Hypothalamus (tissue), 51 donors: ENCODE measurements at places on chromosomes 11 and 22.

- DNase-seq: no peak
Measured at GRCh38 chr22:17781319-17782031, 7.2 kb upstream of the BID start.

DNA sequence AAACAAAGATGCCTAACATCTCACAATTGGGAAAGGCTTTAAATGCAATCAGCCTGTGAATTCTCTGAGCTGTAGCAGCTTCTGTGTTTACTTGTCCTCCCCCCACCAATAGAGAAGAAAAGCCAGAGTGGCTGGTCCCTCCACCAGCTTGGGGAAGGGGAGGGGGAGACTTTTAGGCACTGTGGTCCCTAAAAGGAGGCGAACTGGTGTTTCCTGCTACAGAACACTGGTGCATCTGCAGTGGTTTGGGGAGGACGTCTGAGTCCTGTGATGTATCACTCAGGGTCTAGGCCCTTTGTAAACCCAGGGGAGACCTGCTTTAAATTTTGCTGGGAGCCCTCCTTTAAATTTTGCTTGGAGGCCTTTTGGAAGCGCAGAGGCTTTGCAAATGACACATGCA, 16.9 kb downstream of the TNRC6B start:
- DNase-seq: no peak

- no peak for DNase-seq
Measured at GRCh38 chr11:15143855-15144254, 29.1 kb downstream of the INSC start.

GRCh38 chr11:123239191-123240150, 44.4 kb upstream of the CLMP start:
- DNase-seq: no peak

- DNase-seq: no peak
Measured at GRCh38 chr11:38176686-38177322, 1578.8 kb upstream of the RAG2 start.

- DNase-seq: no peak
Measured at GRCh38 chr11:2207212-2207611, 35.6 kb upstream of the TH start.

- DNase-seq: no peak
Measured at GRCh38 chr11:47083913-47084312, 92.8 kb downstream of the ARFGAP2 start.

DNA sequence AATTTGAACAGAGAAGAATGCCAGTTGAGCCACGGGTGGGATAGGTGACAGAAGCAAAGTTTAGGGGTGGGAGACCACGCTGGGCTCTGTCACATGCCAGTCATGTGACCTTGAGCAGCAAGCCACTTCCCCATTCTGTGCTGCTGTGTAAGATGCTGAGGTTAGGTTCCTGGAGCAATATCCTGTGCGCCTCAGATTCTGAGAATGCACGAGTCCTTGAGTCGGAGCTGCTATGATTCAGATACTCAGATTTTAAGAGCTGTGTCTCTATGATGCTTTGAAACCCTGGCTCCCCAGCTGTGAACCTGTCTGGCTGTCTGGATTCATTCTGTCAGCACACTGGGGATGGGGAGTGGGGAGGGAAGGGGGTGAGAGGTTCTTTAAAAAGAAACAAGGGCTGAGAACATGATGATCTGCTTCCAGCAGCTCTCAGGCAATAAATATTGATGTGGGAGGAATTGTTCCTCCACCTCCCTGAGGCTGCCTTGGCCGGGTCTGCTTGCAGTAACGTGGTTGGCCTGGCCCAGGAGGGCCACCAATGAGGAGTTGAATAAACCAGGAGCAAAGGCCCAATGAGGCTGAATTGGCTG, 24.0 kb downstream of the SLCO2B1 start:
- no peak for DNase-seq

GRCh38 chr22:42962295-42963230, 52.4 kb downstream of the PACSIN2 start:
- DNase-seq: no peak

DNA sequence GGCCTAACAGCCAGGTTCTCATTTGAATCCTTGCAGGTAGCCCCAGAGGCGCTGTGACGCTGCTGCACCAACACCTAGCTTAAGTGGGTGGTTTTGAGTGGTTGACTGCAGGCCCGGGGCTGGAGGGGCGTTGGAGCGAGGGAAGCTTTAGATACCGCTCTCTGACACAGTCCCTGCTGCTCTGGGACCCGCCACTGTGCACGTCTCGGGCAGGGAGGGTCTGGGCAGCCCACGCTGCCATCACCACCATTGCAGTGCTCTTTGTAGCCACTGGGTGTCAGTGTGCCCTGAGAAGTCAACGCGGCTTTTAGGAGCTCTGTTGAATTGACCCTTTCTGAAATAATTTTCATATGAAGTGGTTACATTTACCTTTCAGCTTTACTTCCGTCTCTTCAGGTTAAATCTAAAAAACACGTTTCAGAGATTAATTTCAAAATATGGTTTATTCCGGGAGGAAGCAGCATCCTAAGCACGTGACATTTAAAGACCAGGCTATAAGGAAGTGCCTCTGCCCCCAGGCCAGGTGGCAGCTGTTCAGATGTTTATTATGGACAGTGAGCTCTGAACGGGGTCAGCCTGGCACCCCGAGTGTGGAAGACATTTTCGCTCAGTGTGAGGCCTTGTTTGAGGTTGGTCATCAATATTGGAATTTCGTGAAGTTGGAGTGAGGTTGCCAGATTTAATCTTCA, 30.9 kb upstream of the PARVB start:
- DNase-seq: peak; percentile 8

DNA sequence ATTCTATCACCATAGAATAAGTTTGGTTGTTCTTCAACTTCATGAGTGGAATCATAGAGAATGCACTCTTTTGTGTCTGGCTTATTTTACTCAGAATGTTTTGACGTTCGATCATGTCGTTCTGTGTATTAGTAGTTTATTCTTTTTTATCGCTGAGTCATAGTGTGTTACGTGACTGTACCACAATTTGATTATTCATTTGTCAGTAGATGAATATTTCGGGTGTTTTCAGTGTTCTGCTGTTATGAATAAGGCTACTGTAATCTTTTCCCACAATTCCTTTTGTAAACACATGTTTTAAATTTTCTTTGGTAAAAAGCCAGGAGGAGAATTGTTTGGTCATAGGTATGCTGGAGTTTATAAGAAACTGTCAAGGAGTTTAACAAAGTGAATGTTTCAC, 279.9 kb upstream of the B3GAT1 start:
- no peak for DNase-seq

- DNase-seq: no peak
Measured at GRCh38 chr11:35323076-35323868, 96.1 kb downstream of the SLC1A2 start.

DNA sequence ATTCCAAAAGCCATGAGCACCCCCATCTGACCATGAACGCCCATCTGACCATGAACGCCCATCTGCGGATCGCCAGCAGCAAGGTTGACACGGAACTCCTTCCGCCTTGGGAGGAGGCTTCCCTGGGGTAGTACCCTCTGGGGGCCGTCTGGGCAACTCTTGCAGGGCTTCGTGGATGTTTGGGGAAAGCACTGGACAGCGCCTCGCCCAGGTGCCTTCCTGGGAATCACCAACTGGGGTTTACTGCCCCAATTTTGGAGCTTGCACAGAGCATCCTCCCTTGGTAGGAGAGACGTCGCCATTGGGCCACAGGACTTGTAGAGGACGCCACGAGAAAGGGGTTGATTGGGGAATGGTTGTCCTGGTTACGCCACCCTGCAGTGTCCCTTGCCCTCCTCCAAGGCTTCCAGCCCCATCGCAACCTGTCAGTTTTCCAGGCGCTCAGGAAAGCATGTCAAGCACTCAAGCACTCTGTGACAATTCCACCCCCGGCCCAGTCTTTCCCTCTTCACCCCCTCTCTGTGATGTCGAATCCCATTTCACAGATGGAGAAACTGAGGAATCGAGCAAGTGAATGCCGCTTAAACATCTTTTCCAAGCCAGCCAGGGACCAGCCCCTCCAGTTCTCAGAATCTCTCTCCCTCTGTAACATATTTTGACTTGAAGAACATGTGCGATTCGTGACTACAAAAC, 914 bp upstream of the PRDM11 start:
- no peak for DNase-seq

- no peak for DNase-seq
Measured at GRCh38 chr22:26974914-26975803, 317.8 kb downstream of the MIAT start.

DNA sequence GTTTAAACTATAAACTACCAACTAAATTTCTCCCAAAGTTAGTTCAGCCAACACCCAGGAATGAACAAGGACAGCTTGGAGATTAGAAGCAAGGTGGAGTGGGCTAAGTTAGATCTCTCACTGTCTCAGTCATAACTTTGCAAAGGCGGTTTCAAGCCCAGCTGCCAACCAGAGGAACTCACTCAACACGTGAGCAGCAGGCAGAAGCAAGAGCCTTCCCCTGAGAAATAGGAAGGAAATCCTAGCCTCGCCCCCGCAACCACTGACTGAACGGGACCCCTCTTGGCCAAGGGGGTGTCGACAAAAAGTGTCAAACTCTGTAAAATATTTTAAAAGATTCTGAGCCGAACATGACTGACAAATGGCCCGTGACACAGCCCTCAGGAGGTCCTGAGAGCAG, 4.4 kb upstream of the KRTAP5-9 start:
- DNase-seq: no peak

DNA sequence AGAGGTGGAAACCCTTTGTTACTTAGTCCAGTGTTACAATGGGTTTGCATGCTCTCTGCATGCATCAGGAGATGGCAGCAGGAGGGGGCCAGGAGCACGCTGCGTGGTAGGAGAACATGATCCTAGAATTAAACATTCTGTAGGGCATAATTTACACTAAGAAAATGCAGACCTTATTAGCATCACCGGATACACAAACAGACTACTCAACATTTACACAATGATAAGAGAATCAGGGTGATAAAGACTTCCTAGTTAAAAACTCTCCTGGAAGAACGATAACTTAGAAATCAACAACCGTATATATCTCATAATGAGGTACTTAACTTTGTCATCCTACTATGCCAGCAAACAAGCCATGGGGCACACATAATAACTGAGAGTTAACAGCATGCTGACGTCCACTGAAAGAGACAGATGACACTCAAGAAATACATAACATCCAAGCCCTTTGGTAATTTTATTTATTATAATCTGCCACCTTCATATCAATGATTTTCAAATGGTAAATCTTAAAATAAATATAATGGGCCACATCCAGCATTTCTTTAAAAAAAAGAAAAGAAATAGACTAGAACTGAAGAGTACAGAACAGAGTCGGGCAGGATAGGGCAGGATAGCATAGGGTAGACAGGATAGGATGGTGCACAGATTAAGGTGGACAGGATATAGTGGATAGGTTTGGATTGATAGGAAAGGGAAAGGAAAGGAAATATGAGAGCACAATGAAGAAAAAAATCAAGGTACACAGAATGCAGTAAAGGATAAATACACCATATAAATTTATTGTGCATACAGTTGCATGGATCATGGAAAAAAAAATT, 27.5 kb downstream of the CADM1 start:
- no peak for DNase-seq

- no peak for DNase-seq
Measured at GRCh38 chr11:88683024-88683423, 345.5 kb upstream of the CTSC start.

DNA sequence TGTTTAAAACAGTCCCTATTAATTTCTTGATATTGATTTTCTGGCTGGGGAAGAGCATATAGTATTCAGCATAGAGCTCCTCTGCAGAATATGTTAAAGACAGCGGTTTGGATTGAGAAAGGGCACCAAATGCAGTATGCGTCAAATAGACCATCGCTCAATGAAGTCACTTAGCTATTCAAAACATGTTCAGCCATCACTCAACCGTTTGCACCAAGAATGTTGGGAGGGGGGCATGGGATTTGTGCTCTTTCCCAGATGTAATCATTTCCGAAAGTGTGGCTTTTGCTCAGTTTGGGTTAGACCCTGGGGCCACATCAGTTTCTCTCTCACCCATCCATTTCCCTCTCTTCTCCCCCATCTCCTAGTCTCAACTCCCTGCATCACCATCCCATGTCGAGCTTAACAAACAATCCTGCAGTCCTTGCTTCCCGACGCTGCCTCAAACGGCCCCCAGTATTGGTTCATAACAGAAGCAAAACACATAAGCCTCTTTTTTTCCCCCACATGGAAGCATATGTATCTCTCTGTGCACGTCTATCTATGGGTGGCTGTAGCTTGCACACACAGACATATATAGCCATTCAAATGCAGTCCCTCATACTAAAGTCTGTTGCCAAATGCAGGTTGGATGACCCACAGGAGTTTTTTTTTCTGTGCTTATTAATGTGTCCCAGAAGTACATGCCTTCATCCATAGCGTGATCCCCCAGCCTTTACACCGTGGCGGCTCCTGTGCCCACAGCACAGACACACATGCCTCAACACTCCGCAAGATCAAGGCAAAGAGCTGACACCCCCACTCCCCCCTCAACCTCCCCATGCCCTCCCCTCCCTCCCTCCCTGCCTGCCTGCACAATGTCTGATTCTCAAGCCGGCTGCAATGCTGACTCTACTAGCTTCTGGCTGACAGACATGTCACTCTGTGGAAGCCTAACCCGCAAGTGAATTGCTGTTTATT, 2.6 kb downstream of the CACNG2 start:
- DNase-seq: no peak

DNA sequence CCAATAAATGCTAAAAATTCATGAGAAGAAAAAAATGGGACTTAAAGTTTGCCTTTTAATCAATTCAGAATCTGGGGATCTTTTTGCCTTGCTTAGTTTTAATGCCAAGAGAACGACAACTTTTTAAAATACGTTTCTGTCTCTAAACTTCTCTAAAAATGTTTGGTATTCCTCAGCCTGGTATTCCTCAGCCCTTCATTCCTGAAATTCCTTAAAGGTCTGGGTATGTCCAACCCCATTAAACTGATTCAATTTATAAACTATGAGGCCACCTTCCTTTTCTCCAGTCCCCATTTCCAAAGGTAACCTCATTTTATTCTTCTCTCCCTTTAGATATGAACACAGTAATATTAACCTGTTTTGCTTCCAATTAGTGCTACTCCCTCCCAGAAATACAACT, 16.6 kb downstream of the POLA2 start:
- DNase-seq: no peak

- no peak for DNase-seq
Measured at GRCh38 chr11:103744496-103745153, 291.8 kb upstream of the DDI1 start.

- DNase-seq: no peak
Measured at GRCh38 chr11:8689726-8690255, 7.2 kb downstream of the RPL27A start.

- DNase-seq: no peak
Measured at GRCh38 chr11:70928854-70929598, 323.4 kb downstream of the SHANK2 start.

- DNase-seq: no peak
Measured at GRCh38 chr11:131422029-131422428, 51.6 kb downstream of the NTM start.

GRCh38 chr11:32176223-32176934, 85.5 kb downstream of the RCN1 start:
- peak; percentile 84 for DNase-seq

DNA sequence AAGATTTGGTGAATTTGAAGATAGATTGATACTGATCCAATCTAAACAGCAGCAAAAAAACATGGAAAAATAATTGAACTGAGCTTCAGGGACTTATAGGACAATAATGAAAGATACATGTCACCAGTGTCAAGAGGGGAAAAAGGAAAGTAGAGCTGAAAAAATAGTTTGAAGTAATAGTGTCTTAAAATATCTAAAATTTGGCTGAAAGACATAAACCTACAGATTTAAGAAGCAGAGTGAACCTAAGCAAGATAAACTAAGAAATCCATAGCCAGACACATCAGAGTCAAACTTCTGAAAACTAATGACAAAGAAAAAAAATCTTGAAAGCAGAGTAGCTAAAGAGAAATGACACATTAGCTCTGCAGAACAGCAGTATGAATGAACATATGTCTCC, 67.7 kb downstream of the TRIM44 start:
- no peak for DNase-seq

GRCh38 chr22:19766511-19767426, 6.2 kb downstream of the TBX1 start:
- no peak for DNase-seq
